ENCODE measurements at places on chromosomes 11 and 22. TPM values are rescaled to one million over a fixed set of nuclear protein-coding genes. Genes with fewer than 3 reads are reported as not detected.

The MYO7A gene
- 0.38 TPM for total RNA-seq

The PGA3 gene
- not detected for total RNA-seq

DNA sequence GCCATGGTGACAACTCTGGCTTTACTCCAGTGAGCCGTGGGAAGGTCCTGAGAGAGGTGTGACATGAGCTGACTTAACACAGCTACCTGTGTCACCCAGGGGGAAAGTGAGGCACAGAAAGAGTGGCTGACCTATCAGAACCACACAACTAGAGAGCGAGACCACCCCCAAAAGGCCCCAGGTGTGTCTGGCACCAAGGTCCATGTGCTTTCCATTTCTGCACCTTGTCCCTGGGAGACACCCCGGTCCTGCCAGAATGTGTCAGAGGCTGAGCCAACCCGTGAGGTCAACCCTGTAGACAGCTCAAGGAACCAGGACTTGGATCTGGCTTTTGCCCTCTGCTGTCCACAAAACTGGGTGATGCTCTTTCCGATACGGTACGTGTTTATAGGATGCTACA lies 9.8 kb downstream of the MAFF start:
- DNase-seq = no peak

The MYBPC3 gene
- total RNA-seq = not detected

GRCh38 chr11:17169876-17170275 lies 37.9 kb downstream of the PIK3C2A start:
- DNase-seq = no peak

GRCh38 chr11:124582565-124582964 lies 12.8 kb downstream of the OR8A1 start:
- no peak for DNase-seq

The OR8G1 gene
- not detected for total RNA-seq

DNA sequence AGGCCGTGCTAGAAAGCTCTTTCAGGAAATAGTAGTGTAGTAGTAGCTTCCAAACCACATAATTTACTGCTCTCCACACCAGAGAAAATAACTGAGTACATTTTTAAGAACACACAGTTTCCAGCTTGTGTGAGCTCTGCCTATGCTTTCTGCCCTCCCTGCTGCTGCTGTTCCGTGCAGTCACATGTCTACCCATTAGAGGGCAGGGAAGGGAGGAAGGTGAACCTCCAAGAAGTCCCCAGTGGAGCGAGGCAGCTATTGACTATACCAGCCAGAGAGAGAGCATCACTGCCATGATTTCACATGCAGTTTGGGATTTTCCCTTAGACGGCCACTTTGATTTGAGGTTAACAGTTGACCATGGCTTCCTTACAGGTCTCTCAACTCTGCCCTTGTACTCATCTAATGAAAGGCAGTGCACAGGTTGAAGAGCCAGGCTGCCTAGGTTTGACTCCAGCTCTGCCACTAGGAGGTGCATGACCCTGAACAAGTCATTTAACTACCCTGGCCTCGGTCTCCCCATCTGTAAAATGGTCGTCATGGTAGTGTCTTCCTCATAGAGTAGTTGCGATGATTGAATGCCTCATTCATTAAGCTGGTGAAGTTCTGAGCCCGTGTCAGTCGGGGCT lies 19.7 kb upstream of the CTTN start:
- no peak for DNase-seq

The UBQLNL gene
- not detected for total RNA-seq

DNA sequence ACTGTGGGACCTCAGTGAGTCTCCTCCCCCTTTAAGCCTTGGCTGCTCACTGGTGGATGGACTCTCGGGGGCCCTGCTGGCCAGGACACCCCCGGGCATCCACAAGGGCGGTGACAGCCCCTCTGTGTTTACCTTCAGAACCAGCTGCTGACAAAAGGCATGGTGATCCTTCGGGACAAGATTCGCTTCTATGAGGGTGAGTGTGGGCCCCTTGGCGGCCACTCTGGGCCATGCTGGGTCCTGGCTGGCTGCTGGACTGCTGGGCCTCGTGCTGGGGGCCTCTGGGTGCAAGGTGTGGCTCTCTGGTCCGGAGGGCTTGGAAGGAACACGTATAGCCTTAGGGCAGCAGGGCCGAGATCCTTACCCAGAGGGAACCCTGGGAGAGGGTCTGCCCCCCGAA lies 24.4 kb downstream of the PRR5 start:
- DNase-seq = no peak

GRCh38 chr11:130389335-130389935 lies 39.0 kb downstream of the ADAMTS8 start:
- DNase-seq = no peak

- DNase-seq = no peak
These were observed 9.1 kb upstream of the ZBED5 start for GRCh38 chr11:10866893-10867331.

GRCh38 chr11:92653454-92653853 lies 316.0 kb upstream of the MTNR1B start:
- no peak for DNase-seq

DNA sequence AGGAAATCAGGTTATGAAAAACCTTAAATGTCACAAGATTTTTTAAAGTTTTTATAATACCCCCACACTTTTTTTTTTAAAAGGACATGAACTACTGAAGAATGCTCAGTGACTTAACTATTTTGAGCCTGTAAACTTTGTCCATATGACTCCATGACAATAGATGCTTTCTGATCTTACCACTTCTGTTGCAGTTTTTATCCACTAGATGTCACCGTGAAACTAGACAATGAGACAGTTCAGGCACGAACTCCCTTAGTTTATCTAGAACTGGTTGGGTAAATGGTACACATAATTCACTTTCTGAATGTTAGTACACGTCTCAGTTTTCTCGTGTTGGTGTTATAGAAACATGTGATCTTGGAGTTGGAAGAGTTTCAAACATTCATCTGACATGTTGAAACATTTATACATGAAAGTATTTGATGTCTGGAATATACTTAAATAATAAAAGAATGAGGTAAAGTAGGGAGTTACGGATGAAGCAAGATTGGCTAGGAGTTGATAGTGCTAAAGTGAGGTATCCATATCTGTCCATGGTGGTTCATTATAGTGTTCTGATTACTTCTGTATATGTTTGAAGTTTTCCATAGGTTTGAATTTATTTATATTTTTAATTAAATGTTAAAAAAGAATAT lies 8.1 kb downstream of the CCDC15 start:
- DNase-seq = no peak
